ENCODE measurements at places on chromosomes 4 and X.
A peak's percentile ranks its signal among the peaks of the same experiment; 100 is the strongest.

- no peak for DNase-seq
These were observed at the start of gene IL9R for GRCh38 chrX:155997436-155997835. Gene IL9R (plus strand): TSS chrX:155997696. CDS start chrX:155997760, 64 bp downstream.

DNA sequence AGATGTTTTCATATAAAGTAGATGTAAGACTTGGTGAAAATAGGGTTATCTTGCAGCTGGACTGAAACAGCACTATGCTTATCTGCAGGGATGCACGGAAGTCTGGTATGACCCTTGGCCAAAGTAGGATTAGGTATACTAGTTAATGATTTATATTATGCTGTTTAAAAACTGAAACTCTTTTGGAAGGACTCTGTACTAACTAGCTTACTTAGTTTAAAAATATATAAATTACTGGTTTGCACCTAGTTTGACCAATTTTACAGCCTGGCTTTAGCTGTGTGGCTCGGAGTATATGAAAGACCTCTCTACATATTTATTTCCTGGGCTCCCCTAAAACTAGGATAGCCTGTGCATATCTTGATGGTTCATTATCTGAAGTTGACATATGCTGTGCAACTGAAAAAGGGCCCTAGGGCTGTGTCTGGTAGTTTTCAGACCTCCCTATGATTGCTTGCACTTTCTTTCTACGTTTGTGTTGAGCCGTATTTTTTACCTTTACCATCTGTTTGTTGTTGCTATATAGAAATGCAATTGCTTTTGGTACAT lies 89.2 kb downstream of the TMEM144 start:
- DNase-seq: no peak

GRCh38 chr4:71184195-71184781 lies 154.5 kb upstream of the SLC4A4 start:
- DNase-seq: peak; percentile 49

- DNase-seq: no peak
These were observed 2.5 kb downstream of the MAEA start for GRCh38 chr4:1291996-1292702.

DNA sequence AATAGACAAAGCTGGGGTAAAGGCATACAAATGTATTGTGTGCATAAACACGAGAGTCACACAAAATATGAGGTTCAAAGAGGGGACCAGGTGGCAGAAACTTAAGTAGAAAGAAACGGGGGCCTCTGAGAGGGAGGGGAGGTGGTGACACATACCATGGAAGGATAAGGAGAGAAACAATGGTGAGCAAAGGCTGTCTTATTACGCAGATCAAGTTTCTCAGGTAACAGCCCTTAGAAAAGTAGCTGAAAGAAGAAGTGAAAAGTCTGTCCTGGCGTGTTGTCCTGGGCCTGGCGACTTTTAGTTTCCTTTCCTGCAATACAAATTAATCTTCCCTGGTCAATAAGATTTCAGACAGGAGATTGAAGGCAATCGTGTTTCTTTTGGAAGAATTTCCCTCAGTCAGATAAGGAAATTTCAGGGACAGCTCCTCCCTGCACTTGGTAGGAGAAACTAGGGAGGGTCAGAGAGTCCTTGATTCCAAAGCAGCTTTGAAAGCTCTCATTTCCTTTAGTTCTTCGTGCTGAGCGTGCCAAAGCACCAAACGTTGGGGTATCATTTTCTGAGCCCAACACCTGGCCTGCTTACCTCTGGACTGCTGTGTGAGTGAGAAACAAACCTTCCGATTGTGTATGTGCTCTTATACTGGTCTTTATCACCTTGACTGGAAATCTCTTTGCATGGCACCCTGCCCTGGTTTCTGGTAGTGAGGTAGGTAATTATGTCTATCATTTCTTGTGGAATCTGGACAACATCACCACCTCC lies 676.7 kb upstream of the LCORL start:
- DNase-seq: no peak

DNA sequence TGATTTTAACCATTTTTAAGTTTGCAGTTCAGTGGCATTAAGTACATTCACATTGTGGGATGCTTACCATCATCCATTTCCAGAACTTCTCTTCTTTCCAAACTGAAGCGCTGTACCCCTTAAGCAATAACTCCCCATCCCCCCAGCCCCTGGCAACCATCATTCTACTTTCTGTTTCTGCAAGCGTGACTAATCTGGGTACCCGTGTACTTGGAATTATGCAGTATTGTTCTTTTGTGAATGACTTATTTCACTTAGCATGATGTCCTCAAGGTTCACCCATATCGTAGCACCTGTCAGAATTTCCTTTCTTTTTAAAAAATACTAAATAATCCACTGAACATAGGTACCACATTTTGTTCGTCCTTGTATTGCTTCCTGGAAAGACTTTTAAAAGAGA lies 32.9 kb downstream of the USP9X start:
- no peak for DNase-seq

DNA sequence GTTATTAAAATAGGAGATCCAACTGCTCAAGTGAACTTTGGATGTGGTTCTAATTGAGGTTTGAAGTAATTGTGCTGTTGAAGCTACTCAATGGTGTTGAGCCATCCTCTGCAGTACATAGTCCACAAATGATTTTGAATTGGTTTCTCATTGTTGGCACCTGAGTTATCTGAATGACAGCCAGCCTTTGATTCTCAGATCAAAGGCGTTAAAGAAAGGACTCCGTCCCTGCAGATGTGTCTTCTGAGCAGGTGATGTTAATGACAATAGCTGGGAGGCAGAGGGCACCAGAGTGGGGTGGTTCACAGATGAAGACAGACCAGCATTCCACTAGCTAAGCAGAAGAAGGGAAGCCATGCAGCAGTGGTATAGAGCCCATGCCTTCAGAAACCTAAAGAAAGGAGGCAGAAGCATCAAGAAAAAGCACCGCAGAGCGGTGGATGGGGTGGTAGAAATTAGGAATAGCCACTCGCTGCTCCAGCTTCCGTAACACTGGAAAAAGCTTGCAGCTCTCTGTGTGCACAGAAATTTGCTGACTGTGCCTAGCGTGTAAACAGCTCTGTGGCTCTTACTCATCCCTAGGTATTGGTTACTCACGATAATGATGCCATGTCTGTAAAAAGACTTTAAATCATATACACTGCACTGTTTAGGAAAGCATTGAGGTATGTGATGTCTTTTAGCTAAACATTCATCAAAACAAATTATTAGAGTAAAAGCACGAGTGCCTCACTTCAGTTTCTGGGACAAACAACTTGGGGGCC lies 79.2 kb upstream of the CLCN4 start:
- no peak for DNase-seq
